COR-L47 (cell line): ENCODE measurements at places on chromosomes 1 and 21.
A peak's percentile ranks its signal among the peaks of the same experiment; 100 is the strongest.

DNA sequence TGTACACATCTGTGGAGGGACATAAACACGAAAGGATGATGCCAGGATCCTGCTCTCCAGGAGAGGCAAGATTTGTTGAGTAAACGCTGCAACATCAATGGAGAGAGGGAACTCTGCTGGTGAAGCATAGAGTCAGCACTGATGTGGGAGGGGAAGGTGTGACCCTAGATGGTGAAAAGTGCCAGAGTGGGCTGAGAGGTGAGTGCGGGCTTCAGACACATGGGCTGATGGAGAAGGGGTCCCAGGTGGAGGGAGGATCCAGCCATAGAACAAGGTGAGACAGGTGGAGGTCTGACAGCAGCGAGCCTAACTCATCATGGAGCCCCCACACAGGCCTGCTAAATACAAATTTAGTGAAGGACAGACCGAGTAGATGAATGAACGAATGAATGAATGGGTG, 9.7 kb downstream of the RD3 start:
- no peak for DNase-seq

- no peak for DNase-seq
These were observed 58.1 kb downstream of the PRKCZ start for GRCh38 chr1:2108213-2108876.

- no peak for DNase-seq
These were observed 167.8 kb downstream of the PIGK start for GRCh38 chr1:77051425-77051824.

GRCh38 chr1:220121791-220122530, 28.0 kb downstream of the IARS2 start:
- DNase-seq: no peak

DNA sequence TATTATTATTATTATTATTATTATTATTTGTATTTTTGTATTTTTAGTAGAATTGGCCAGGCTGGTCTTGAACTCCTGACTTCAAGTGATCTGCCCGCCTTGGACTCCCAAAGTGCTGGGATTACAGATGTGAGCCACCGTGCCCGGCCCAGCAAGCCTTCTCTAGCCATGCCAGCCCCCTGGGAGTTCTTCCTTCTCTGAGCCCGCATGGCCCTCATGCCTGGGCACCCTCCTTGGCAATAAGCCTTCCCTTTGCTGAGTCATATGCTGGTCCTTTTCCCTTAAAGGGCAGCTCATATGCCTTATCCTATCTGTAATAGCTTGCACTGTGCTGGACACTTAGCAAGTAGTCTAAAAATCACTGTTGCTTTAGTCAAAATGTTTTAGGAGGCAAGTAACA, 8.5 kb upstream of the NBL1 start:
- no peak for DNase-seq

DNA sequence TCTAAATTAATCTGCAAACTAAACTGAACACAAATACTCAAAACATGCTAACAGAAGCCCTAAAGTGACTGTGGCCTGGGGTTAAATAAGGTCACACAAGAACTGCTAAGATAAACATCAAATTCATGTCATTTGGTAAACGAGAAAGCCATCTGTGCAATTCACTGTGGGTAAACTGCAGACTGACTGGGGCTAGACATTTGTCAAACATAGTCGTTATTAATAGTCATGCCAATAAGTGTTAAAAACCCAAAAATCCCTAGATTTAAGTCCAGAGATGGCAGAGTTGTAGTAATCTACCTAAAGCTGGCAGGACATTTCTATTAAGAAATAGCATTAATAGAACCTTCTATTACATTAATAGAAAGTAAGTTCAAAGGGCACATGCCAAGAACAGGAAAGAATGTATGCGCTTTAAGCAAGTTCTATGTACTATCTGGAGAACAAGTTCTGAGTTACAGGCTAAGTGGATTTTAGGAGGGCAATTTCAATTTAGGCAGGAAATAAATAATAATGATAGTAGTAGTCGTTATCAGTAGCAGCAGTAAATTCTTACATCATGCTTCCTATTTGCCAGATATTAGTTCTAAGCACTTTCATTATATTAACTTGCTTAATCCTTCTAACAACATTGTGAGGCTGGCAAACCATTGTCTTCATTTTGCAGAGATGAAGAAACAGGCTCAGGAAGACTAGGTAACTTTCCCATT, 8.6 kb downstream of the EDEM3 start:
- no peak for DNase-seq

- DNase-seq: no peak
These were observed 18.2 kb downstream of the SLC6A9 start for GRCh38 chr1:44012941-44013609.

GRCh38 chr1:19921310-19921709, 2.1 kb downstream of the PLA2G2E start:
- peak; percentile 64 for DNase-seq

- peak; percentile 6 for DNase-seq
These were observed 53.8 kb upstream of the MROH9 start for GRCh38 chr1:170881268-170882265.

GRCh38 chr1:156652131-156652991, 10.4 kb downstream of the BCAN start:
- DNase-seq: no peak

GRCh38 chr21:34546542-34546941, 34.5 kb upstream of the KCNE1 start:
- no peak for DNase-seq

DNA sequence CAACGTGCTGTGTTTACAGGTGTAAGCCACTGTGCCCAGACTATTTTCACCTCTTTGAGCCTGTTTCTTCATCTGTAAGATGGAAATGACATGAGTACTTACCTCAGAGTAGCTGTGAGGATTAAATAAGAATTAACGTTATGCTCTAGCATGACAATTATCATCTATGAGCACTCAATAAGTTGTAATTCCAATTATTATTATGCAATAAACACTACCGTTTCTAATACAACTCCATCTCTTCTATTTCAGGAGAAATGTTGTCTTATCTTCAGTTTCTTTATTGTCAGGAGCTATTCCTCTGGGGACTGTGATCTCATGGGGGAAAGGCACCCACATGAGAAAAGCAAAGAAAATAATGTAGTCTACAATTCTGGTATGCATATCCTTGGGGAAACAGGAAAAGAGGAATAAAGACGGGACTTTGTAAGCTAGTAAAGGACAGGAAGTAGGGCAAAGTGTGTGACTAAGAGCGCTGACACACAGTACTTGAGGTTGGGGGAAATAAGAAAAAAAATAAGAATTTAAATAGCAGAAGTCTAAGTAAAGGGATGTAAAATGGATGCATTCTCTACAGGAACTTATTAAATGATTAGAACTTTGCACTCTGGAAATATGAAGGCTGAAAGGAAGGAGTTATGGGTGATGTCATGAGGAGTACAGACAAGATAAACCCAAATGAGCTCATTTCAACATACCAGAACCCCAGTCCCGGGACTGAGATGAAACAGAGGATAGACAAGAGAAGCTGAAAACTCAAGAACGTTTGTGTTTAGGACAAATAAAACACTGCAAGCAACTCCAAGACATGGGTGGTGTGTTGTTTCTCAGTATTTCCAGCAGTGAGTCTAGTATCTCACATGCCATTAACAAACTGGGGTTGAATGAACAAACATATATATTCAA, 9.8 kb downstream of the PHC2 start:
- no peak for DNase-seq

DNA sequence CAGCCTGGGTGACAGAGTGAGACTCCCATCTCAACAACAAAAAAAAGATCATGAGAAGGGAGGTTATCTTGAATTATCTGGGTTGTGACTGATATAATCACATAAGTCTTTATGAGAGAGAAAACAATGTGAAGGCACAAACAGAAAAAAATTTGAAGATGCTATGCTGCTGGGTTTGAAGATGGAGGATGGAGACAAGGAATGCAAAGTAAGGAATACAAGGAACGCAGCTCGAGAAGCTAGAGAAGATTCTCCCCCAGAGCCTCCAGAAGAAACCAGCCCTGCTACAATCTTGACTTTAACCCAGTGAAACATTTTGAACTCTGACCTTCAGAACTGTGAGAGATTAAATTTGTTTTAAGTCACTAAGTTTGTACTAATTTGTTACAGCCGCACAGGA, 15.1 kb downstream of the EVI5 start:
- DNase-seq: no peak

DNA sequence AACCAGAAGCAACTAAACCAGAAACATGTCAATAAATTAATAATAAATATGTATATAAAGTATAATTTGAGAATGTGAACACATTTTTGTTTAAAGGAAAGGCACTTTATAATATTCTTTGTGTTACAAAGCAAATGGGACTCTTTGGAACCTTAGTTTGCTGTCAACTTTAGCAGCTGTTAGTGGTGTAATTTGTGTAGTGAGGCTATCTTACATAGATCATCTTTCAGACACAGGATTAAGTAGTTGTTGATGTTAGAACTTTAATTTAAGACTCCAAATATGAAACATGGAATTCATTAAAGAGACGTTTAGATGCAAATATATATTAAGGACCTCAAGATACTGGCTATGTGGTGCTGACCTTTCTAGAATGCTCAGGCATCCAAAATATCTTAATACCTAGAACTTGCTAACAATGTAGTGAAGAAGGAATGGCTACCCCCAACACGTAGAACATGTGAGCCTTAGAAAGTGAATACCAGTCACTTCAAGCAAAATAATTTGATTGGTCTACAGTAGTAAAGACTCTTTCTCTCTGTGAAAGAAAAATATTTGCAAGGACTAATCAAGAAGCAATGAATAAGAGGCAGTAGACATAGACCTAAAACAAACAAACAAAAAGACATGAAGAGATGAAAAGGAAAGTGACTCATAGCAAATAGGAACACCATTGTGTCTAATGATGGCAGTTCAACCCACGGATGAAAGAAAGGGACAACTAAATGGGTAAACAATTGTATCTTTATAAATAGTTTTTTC, 811.4 kb downstream of the USP25 start:
- DNase-seq: no peak

DNA sequence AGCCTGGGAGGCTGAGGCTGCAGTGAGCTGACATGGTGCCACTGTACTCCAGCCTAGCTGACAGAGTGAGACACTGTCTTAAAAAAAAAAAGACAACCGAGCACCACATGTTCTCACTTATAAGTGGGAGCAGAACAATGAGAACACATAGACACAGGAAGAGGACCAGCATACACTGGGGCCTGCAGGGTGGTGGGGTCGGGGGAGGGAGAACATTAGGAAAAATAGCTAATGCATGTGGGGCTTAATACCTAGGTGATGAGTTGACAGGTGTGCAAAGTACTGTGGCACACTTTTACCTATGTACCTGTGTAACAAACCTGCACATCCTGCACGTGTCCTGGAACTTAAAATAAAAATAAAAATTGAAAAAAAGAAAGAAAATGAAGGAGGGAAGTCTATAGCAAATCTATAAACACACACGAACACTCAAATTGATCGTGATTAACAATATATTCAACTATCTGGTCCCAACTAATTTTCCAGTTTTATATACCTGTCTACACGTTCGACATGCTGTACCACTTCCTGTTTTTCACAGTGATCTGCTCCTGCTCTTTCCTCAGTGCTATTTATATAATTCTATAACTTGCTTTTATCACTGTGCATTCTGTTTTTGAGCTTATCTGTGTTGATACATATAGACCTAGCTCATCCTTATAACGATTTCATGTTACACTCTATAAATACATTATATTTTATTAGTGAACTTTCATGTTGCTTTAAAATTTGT, 27.2 kb downstream of the AK5 start:
- DNase-seq: no peak

- no peak for DNase-seq
These were observed 251.2 kb downstream of the TRABD2B start for GRCh38 chr1:47745715-47746609.

- no peak for DNase-seq
These were observed 88.6 kb upstream of the PKN2 start for GRCh38 chr1:88595355-88596002.

- DNase-seq: no peak
These were observed 20.8 kb upstream of the RGS2 start for GRCh38 chr1:192787914-192788585.

GRCh38 chr1:158179301-158180041, 1.2 kb upstream of the CD1D start:
- no peak for DNase-seq

DNA sequence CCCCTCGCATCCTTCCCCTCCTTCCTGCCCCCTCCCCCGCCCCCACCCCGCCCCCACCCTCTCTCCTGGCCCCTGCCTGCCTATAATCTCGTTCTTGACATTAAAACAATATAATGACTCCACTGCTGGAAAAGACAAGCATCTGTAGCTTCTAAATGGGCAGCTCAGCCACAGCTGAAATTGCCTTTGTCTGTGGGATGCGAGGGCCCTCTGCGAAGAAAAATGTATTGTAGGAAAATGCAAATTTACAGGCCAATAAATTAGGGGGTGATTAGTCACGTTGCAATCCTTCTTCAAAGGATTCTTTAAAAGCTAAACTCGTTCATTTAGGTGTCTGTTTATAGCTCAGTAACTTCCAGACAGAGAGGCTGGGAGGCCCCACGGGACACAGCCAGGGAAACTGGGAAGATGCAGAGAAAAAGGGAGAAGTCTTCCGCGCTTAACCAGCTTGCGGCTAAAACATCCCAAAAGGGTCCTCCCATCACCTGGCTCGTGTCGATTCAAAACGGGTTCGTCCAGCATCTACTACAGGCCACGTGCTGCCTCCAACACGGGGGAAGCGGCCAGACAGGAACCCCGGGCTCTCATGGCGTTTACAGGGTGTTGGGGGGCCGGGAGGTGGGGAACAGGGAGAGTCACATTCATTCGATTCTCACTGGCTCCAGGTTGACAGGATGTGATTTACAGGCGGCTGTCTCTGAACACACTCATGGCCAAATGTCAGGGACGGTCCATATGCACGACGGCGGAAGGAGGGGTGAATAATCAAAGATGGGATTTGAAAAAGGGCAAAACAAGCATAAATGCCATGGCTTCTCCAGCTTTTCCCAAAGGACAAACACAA, 100.5 kb upstream of the ZBTB40 start:
- DNase-seq: no peak

DNA sequence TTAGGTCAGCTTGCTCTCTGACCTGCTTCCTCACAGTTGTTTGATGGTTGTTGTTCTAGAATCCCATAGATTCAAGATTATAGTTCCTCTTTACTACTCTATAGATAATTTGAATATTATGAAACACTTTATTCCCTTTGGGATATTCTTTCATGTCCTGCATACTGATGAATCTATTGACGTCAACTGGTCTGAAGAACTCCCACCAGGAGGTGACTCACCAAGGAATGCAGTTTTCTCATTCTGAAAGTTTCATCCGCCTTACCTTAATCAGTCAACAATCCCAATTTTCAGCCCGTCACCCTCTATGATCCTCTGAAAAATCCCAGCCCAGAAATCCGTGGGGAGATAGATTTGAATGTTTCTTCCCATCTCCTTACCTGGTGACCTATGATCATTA, 834.1 kb upstream of the PRMT6 start:
- DNase-seq: no peak

- DNase-seq: no peak
These were observed 317.6 kb downstream of the PLA2G4A start for GRCh38 chr1:187146388-187146787.

DNA sequence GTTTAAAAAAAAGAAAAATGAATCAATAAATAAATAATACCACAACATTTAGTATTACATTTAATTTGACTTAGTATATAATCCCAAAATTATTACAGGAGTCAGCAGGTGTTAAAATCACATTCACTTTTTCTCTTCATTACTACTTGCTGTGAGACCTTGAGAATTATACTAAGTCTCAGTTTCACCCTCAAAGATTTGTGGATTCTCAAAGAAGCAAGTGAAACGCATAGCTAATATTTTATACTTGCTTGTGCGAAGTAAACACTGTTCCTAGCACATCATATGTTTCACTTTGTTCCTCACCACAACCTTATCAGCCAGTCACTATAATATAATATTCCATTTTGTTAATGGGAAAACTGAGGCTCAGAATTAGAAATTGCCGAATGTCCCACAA, 4.0 kb downstream of the CLCA1 start:
- DNase-seq: no peak
